Coronary artery (tissue), 2 donors: ENCODE measurements at places on chromosomes 1 and 21.

GRCh38 chr1:245353915-245354775 is 199.4 kb downstream of the KIF26B start:
- no peak for DNase-seq

GRCh38 chr1:229131243-229132105 is 139.4 kb upstream of the RAB4A start:
- DNase-seq: no peak

- DNase-seq: no peak
These were observed 6.3 kb downstream of the PTGFRN start for GRCh38 chr1:116916002-116916401.

GRCh38 chr1:72397786-72398185 is 115.4 kb upstream of the NEGR1 start:
- DNase-seq: no peak

DNA sequence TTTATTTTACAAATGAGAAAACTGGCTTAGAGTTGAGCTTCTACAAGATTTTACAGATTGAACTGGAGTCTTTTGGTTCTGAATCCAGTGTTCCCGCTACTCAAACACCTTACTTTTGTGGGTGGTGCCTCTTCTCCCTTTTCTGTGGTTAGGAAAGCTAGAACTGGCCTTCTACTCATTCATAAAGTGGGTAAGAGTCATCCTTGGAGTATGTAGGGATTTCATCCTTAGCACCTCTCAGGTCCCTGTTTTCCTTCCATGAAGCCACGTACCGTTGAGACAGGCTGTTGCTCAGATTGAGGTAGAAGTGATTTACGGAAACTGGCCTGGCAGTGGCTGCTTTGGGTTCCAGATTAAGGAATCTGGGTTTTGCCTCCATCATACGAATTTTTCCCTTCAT is 35.8 kb downstream of the WNT4 start:
- no peak for DNase-seq

DNA sequence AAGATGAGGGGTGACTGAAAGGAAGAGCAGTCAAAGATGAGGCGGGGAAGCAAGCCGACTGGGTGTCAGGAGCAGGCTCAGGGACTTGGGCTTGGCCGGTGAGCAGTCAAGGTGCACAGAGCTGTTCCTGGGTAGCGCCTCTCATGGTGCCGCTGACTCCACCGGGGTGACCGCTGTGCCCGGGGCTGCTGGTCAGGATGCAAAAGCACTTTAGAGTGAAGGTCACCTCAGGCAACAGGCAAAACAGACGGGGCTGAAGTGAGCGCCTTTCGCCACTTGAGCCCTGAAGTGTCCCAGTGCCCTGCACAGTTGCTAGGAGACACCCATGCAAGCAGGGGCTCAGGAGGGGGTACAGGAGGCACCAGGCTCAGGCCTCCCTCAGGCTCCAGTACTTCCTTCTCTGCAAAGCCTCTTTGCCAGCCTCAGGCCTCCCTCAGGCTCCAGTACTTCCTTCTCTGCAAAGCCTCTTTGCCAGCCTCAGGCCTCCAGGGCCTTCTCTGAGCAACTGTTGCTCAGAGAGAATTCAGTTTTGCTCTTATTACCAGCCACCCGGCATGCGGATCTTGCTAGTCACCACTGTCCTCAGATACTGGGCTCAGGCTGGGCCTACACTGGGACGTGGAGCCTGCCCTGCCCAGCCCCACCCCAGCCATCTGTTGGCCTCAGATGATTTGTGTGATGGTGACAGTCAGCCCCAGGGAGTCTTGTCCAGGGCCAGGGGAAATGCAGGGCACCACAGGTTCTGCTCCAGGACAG is 99.7 kb upstream of the IRF2BP2 start:
- DNase-seq: no peak

- DNase-seq: no peak
These were observed 23.1 kb upstream of the RSPO1 start for GRCh38 chr1:37657620-37658412.

DNA sequence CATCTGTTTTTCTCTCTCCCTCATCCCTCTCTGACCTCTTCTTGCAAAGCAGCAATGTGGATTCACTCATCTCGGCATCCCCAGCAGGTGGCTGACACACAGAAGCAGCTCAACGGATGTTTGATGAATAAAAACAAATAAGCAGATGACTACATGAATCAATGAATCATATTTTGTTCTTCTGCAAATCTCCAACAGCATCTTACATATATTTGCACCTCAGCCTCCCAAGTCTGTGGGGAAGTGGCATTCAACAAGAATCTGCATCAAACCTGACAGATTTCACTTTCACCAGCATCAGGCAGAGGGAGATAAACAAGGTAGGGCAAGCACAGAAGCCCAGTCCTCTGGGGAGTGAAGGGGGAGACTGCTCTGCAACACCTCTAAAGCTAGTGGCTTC is 34.0 kb downstream of the CAPN8 start:
- DNase-seq: no peak

DNA sequence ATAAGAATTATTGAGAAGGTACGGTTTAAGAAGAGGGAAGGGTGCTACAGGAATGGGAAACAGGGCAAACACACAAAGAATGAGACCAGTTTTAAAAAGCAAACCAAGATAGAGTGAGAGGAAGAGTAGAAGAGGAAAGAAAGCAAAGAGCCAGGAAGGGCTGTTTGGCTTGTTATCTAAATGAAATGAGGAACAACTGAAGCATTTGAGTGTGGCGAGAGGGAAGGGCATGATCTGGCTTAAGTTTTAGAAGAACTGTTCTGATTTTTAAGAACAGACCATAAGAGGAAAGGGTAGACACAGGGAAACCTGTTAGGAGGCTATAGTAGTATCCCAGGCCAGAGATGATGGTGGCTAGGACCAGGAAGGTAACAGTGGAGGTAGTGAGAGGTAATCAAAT is 73.8 kb downstream of the TUT4 start:
- DNase-seq: no peak
